ENCODE measurements at places on chromosomes 3 and 15.

GRCh38 chr3:167166594-167167253, 213.4 kb downstream of the ZBBX start:
- no peak for DNase-seq

- DNase-seq = no peak
Observed at GRCh38 chr15:71272932-71273331, 157.7 kb downstream of the THSD4 start.

GRCh38 chr3:51353131-51353530, 32.0 kb upstream of the MANF start:
- DNase-seq = no peak

- no peak for DNase-seq
Observed at GRCh38 chr3:178384321-178385230, 151.7 kb upstream of the KCNMB2 start.

DNA sequence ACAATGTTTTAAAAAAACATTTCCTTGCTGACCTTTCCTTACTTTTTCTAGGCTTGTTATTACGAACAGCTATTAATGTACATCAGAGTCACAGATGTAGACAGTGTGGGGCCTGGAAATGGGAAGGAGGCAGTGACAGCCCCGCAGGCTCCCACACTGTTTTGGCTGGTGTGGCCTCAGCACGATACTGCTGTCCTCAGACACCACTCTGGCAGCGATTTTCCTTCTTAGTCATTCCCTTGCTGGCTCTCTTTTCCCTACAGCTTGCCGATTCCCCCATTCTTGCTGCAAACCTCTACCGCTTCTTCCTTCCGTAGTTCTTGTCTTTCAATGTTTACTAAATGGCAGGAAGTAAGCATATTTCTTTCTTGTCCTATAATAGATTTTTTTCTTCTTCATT, 113.1 kb downstream of the ABI3BP start:
- no peak for DNase-seq

DNA sequence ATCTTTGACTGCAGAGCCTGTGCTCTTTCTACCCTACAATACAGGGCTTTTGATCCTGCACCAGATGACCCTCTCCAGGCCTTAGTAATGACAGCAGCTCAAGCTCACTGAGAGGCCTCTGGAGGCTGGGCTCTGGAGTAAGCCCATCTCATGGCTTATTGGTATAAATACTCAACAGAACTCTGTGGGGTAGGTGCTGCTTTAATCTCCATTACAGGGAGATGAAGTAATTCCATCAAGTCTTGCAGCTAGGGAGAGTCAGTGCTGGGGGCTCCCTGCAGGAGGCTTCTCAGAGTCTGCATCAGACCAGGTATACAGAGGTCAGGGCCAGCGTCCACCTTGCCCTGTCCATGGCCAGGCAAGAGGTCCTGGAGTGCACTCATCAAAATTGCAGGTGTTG, 89.2 kb upstream of the SLC6A11 start:
- DNase-seq = no peak

DNA sequence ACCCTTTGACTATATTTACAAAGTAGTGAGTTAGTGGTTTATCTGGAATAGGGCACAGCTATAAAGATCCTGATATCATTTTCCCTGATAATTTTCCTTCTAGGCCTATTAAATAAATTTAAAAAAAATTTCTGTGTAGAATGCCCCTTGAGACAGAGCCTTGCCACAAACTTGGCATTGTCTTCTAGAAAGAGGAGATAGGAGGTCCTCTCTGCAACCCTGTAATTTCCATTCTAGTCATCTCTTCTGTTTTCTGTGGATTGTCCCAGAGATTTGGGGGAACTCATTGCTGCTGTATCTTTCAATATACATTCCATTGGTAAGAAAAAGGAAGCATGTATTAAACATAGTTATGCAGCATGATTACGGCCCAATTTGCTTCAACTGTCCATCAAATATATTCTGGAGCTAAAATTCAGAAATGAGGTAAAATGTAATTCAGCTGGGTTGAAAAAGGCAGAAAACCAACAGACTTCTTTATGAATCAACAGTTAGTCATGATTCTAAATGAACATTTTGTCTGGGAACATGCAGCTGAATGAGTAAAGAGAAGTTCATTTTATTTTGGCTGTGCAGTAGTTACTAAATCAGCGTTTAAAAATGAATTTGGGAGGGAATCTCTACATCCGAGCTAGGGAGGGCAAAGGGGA, 401.1 kb downstream of the NAALADL2 start:
- DNase-seq = peak; percentile 4

DNA sequence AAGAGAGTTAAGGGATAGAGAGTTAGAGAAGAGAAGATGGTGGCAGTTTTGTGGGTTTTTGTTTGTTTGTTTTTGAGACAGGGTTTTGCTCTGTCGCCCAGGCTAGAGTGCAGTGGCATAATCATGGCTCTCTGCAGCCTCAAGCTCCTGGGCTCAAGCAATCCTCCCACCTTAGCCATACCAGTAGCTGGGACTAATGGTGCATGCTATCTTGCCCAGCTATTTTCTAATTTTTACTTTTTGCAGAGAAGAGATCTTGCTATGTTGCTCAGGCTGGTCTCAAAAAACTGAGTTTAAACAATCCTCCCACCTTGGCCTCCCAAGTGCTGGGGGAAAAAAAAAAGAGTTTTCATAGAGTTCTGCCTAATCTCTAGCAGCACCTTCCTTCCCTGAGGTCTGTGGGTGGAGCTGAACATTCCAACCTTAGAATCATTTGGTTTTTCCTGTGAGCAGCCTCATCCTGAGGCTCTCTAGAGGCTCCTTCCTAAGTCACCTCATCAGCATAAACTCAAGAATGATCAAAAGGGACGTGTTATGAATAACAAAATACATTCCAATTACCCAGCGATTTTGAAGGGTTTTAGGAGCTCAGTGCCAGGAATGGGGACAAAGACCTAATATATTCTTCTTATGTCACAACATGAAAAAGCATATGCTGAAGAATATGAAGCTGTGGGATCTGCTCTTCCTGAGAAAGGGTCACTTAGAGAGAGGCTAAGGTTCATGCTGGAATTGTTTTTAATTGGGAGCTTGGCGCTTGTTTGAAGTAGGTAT, 180.6 kb downstream of the LSAMP start:
- DNase-seq = no peak
